CD4-positive, alpha-beta T cell treated with Interleukin-15 for 4 hours (primary cell): ENCODE measurements at places on chromosomes 6 and 20.
A peak's percentile ranks its signal among the peaks of the same experiment; 100 is the strongest.

- peak; percentile 37 for DNase-seq
These were observed 2.8 kb upstream of the DIDO1 start for GRCh38 chr20:62929051-62929538.

DNA sequence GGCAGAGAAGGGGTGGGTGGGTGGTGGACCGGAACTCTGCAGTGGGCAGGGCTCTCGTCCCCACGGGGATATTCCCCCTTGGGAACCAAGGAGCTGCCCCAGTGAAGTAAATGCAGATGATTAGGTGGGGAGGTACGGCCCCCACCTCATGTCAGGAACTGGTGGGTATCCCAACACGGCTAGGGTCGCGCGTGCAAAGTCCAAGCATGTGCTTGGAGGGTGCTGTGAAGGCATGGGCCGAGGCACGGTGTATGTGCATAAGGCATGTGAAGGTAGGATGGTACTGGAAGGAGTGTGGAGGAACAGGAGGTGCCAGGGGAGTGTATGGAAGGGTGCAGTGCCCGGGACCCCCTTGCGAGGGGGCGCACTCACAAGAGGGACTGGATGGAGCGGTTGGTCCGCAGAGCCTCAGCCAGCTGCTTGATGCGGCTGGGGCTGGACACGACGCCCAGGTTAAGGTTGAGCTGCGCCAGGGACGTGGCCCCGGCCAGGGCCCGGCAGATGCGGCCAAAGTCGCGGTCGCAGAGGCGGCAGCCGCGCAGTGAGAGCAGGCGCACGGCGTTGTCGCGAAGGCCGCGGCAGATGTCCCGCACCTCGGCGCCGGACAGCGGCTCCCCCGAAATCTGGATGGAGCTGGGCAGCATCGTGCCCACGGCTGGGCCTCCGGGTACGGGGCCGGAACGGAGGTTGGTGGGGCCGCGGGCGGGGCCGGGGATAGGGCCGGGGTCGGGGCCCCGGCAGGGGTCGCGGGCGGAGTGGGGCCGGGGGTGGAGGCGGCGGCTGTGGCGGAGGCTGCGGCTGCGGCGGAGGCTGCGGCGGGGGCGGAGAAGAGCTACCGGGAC is 783 bp downstream of the LRRC73 start:
- no peak for DNase-seq

- DNase-seq, result no peak
These were observed 14.2 kb upstream of the UNC93A start for GRCh38 chr6:167276772-167277533.

DNA sequence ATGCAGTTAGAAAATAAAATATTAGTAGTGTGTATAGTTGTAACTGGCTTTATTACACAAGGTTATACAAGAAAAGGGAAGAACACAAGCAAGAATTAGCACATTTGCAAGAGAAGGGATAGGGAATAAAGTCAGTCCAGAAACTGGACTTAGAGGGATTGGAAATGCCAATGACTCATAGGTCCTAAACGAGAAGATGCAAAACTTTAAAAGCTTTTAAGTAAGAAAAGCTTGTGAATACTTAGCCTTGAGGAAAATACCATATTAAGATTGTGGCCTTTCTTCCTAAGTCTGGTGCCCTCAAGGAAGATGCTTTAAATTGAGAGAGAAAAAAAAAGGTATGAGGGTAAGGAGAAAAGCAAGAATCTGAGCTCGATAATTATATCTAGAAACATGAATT is 102.3 kb upstream of the MCHR2 start:
- DNase-seq, result no peak

DNA sequence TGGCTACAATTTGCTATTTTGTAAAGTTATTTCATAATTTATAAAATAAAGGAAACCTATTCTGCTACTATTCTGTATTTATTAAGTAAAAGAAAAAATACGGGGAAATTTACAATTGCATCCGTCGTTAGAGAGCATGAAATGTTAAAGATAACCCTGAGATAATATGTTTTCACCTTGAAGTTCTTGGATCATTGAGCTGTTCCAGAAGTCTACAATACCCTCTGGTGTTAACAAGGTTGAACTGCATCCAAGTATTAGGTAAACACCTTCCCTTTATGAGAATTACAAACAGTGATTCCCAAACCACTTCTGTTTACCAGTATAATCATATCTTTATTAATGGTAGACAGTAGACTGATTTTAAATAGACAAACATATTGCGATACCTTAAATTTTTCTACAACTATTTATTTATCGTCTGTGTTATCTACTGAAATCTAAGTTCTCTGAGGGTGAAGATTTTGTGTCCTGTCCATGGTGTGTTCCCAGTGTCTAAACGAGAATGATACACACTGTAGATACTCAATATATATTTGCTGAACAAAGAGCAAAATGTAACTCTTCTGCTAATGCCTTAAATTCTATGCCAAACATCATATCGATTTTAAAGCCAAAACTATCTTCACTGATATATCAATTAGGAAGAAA is 28.2 kb downstream of the TBC1D32 start:
- no peak for DNase-seq

GRCh38 chr20:33674294-33675135 is at the start of gene NECAB3:
Gene NECAB3, minus strand, starts transcription at chr20:33674428. Its CDS starts 76 bp downstream, at chr20:33674352.
- DNase-seq, result peak; percentile 50

DNA sequence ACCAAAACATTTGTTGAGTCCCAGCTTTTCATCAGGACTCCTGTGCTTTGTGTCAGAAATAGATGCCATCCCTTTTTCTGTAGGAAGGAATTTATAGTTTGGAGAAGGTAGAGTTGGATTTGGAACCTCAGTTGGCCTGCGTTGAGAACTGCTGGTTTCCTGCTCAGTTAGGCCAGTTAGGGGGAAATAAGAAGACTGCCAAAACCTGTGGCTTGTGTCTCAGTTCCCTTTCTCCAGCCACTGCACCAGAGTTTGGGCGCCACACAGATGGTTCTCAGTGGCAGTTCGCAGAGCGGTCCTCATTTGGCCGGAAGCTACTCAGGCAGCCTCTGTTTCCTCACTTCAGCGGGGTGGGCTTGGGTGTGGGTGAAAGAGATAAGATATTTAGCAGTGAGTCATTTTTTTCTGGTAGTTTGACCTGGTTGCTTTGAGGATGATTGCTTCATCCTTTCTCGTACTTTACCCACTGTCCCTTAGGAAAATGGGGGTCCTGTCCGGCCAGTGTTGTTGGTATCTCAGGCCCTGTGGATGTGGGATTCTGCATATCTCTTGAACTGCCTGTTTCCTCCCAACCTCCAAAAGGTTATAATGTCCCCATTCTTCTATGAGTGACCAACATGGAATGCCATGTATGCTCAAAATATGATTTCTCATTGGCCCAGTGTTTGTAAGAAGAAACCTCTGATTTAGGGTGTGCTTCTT is 53.7 kb downstream of the JARID2 start:
- peak; percentile 45 for DNase-seq

DNA sequence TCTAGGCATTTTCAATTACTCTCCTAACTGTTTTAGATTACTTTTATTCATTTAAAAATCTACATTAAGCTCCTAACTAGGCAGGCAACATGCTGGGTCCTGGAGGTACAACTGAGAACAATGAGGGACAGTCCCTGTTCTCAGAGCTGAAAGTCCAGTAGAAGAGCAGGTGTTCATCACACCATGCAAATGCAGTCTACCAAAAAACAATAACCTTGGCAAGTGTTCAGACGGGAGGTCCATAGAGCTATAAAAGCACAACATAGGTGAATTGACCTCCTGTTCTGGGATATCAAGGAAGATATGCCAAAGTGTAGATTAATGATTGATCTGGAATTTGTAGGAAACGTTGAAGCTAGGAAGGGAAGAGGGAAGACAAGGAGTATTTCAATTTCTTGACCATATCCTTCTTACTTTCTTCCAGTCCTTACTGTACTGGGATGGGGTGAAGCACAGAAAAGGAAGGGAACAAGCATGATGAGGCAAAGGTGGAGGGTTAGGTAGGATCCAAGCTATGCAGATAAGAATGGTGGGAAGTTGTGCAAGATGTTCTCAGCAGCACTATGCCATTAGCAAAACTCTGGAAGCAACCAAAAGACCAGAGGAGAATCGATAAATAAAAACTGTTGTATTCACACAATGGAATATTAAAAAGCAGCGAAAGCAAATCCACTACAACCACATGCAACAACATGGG is 485.7 kb upstream of the JARID2 start:
- no peak for DNase-seq

- DNase-seq, result no peak
These were observed 521.6 kb downstream of the CD83 start for GRCh38 chr6:14638906-14639761.

GRCh38 chr20:53003420-53004154 is 31.4 kb downstream of the TSHZ2 start:
- DNase-seq, result no peak

DNA sequence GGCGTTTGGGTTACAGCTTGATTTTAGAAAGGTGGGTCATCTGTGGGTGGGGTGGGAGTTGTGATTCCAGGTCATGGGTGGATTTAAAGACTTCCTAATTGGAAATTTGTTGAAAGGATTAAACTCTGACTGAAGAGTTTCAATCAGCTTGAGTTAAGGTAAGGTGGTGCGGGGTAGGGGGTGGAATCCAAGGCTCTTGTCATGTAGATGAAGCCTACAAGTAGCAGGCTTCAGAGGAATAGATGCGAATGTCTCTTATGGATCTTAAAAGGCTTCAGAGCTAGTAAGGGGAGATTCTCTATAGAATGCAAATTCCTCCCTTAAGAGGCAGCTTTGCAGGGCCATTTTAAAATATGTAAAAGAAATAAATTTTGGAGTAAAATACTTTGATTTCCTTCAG is 645.3 kb downstream of the FRK start:
- no peak for DNase-seq

DNA sequence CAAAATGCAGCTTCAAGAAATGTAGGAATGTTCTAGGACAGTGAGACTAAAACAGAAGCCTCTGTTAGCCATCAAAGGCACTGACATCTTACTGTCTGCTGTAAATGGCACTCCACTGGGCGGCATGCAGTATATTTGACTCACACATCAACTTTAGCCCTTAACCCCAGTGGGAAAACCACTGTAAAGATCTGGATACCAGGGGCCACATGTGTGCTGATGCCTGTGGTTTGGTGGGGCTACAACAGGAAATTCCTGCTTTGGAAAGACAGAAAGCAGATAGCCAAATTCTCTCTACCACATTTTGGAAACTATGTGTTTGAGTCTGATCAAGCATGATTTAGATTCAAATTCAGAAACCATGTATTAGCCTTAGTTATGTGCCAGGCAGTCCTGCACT is 4.3 kb downstream of the PFDN4 start:
- DNase-seq, result no peak

GRCh38 chr6:5782783-5783547 is 223.8 kb downstream of the NRN1 start:
- no peak for DNase-seq

GRCh38 chr20:11193241-11193640 is 519.4 kb upstream of the JAG1 start:
- no peak for DNase-seq
